ENCODE measurements at places on chromosomes 3 and 15.
A peak's percentile ranks its signal among the peaks of the same experiment; 100 is the strongest.

GRCh38 chr3:55282994-55283393, 204.1 kb downstream of the WNT5A start:
- DNase-seq: no peak

- DNase-seq: no peak
Observed at GRCh38 chr15:90585863-90586262, 56.1 kb downstream of the CRTC3 start.

DNA sequence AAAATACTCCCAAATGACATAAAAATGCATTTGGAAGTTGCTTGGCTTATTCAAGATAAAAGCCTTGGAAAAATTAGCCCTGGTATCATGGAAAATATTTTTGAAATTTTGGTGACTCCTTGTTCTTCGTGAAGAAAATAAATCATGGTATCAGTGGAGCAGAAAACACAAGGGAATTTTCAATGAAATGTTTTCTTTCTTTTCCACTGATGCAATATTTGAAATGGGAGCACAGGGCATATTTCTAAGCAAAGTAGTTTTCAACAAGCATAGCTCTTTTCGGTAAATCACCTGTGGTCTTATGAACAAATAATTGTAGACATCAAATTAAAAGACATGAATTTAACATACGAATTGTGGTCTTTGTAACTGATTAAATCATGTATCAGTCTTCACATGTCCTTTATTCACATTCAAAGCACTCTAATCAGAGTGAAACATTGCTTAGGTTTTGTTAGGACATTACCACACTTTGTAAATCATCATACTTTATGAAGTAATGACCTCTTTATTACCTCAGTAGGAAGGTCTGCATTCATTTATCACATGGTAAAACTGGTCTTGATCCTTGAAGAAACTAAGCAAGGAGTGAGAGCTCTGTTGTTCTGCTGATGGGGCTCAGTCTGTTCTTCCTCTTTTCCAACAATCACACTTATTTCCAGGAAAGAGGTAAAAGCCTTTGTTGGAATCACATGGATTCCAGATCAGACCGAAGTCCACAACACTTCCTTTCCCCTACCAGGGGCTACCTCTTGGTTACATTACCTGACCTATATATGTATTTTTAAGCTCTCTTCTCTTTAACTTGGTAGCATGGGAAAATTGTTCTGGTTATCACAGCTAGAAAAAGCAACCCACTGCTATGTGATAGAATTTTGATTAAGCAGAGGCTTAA, 413.5 kb upstream of the THBS1 start:
- no peak for DNase-seq

GRCh38 chr3:47406762-47407149, 25.9 kb downstream of the PTPN23 start:
- no peak for DNase-seq

- no peak for DNase-seq
Observed at GRCh38 chr3:93911206-93911605, 62.5 kb downstream of the PROS1 start.

DNA sequence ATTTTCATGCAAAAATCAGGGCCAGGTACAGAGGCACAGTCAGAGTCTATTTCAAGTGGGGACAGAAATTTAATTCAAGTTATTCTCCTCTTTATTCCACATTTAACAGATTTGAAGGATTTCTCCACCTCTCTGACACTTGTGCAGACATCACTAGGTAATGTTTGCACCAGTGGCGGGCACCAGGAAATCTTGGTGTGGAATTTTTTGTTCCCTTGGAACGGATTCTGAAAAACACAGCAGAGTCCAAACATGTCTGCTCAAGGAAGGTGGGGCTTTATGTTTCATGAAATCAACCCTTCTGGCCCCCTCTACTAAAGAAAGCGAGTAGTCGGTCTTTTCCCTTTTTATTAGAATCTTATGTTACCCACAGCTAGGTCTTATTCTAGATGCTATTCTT, 271.2 kb upstream of the MDFIC2 start:
- no peak for DNase-seq

- no peak for DNase-seq
Observed at GRCh38 chr3:143291836-143292447, 172.4 kb downstream of the CHST2 start.

DNA sequence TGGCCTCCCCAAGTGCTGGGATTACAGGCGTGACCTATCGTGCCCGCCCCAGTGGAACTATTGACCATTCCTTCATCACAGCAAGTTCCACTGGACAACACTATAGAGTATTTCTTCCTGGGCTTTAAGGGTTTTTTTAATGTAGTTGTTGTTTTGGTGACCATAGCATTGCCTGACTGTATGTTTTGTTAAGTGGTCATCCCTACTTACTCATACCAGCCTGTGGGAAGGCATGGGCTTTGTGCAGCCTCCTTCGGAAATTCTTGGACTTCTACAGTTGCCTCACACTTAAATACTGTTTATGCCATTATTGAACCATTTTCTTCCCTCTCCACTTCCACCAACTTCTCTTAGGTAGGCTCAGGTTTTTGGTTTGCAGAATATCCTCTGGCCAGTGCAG, 19.9 kb upstream of the ALPK3 start:
- DNase-seq: no peak

DNA sequence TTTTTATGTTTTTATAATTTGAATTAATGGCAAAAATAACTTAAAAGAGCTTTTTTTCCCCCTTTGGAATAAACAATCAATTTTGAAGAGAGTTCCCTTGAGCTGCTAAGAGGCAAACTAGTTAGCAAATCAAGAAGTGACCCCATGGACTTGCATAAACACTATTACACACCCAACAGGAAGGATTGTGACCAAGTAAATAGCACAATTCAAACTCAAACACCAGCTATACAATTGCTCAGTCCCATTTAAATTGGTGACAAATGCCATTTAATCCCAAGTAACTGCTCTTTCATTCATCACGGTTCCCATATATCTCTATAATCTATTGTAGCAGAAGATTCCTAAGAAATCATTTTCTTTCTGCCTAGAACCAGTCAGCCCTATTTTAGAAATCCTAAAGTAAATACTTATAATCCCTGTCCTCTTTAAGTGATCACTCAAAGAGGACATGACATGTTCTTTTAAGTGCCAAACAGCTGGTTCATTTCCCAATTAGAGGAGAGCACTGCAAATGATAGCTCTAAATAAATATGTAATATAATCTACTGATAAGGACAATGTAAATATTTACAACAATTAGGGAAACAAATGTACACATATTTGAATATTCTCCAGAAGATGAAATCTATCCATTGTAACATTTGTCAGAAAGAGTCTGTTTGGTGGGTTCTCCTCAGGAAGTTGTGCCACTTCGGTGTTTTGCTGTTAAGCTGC, 137.8 kb upstream of the ADAMTS9 start:
- no peak for DNase-seq

- no peak for DNase-seq
Observed at GRCh38 chr3:75981401-75981800, 196.1 kb upstream of the ZNF717 start.

DNA sequence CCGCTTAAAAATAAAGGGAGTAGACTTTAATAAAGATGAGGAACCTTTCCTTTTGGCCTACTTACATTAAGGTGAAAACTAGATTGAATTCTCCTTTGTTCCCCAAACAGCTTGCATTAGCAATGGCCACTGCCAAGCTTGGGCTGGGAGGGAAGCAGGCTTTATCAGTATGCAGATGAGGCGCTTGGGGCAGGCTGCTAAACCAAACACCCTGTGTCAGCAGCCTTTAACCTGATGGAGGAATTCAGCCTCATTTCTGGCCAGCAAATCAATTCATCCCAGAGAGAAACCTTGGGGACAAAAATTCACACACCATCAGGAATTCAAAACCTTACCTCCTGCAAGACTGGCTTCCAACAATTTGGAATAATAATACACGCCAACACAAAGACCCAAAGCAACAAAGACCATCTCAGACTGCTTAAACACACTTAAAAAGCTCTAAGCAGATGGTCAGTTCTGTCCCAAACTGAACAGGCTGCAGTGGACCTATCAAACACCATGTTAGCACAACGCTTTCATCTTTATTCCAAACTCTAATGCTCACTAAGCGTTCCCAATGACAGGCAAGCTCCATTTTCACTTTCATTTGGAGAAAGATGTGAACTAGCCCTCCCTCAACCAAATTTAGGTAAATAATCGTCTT, 255.1 kb upstream of the CMC1 start:
- no peak for DNase-seq

- DNase-seq: no peak
Observed at GRCh38 chr3:195591852-195592251, 8.1 kb upstream of the APOD start.

GRCh38 chr3:185552358-185552877, at the start of gene LIPH:
TSS of gene LIPH (minus strand) at chr3:185552588. CDS start at chr3:185552471, 117 bp downstream.
- DNase-seq: peak; percentile 24

DNA sequence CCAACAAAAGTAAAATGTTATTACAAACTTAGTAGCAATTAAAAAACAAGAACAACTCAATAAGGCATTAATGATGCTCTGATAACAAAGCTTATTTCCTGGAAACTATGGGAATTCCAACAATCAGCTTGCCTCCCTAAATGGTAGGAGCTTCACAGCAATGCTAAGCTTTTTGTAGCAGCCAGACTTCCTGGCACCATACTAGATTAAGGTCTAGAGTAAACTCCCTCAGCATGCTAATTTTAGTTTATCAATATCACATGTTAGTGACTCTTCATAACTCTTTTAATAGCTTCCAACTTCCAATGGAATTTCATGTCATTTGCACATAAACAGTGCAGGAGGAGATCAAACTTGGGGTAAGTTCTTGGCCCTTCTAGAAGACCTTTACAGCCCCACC, 782.0 kb downstream of the MCTP2 start:
- no peak for DNase-seq

GRCh38 chr15:77731945-77732344, 99.2 kb upstream of the LINGO1 start:
- DNase-seq: no peak

- DNase-seq: no peak
Observed at GRCh38 chr3:158671821-158672214, 630 bp downstream of the LXN start.

DNA sequence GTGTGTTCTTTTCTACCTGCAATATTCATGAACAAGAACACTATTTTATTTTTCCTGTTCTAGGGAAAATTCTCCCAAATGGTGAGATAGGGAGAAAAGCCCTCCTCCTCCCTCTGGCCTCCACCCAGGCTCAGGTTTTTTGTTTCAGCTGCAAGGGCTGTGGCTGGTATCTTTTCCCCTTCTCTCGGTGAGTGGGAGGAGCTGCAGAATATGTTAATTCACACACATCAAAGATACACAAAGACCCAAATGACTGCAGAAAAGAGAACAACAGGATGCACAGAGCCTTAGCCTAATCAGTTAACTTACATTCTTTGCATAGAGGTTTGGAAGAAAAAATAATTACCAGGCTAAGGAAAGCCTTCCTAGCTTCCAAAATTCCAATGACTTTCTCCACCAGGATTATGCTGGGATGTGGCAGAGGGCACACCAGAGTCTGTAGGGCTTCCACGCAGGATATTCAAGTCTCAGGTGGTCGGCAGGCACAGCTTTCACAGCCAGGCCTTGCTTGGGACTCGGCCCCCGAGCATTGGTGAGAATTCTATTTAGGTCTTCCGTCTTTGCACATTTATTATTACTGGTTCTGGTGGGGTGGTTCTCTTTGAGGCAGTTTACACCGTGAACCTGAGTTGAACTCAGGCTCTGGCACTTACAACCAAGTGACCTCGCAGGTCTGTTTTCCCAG, 64.9 kb downstream of the ABHD5 start:
- peak; percentile 9 for DNase-seq

DNA sequence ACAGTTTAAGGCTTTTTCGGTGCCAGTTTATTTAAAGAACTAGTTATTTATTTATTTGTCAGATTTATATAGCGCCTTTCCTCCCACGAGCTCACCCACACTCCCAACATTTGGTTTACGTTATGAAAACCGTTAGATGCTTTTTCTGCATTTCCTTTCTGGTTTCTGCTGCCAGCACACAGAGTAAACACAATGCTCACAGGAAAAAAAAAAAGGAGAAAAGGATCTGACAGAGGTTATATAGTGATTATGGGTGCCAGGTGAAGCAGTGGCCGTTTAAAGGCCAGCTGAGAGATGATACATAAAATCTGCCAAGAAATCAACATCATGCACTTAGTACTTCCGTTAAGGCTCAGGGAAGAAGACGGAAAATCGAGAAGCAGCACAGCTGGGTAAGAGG, 37.9 kb downstream of the ETV5 start:
- DNase-seq: no peak

DNA sequence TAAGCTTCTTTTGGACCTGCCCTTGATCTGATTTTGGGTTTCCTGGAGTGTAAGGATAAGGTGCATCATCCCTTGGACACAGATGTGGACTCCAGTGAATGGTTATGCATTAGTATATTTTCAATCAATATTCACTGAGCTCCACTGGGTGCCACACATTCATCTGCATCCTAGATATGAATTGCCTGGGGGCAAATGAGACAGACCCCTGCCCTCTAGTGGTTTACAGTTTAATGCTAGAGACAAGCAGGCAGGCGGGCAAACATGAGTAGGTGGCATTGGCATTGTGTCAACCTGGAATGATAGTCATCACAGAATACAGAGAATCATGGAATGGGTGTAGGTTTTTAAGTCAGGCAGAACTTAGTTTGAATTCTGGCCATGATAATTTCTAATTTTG, 252.5 kb upstream of the SOX14 start:
- no peak for DNase-seq

GRCh38 chr15:87490666-87491065, 765.9 kb downstream of the NTRK3 start:
- no peak for DNase-seq

DNA sequence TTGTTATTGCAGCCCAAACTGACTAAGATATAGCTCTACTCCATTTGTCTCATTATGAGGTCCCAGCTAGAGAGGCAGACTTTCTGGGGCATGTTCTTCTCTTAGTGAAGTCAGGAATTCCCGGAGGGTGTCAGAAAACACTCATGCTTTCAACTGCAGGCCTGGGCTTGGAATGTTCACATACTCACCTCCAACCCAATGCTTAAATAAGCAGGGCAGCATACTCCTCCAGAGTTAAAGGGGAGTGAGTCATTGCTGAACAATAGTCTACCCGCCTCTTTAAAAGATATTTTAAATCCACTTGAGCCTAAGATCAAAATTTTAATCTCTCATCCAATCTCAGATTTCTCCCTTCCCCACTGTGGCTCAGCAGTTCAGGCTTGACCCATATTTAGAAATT, 167.8 kb upstream of the DPH6 start:
- no peak for DNase-seq

DNA sequence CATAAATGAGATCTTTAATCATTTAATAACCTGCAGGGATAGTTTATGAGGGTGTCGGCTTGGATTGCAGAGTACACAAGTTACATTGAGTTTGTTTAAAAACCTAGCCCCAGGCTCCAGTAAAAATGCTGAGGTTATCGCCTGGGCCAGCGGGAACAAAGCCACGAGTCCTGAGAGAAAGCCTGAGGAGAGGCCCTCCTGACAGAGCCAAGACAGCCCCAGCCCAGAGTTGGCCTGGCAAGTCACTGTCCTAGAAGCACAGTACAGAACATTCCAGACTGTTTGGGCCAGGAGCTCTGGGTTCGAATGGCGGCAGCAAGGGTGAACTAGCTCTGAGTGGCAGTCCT, 32.4 kb downstream of the SEC61A1 start:
- no peak for DNase-seq

Data from stimulated activated naive CD8-positive, alpha-beta T cell treated with anti-CD3 and anti-CD28 coated beads, Interleukin-15, Interleukin-2, amounts not matched to agents 100 U/mL and 50 U/mL, for 24 hours (primary cell).